ENCODE measurements at places on chromosomes 7 and 10.
A peak's percentile ranks its signal among the peaks of the same experiment; 100 is the strongest.

DNA sequence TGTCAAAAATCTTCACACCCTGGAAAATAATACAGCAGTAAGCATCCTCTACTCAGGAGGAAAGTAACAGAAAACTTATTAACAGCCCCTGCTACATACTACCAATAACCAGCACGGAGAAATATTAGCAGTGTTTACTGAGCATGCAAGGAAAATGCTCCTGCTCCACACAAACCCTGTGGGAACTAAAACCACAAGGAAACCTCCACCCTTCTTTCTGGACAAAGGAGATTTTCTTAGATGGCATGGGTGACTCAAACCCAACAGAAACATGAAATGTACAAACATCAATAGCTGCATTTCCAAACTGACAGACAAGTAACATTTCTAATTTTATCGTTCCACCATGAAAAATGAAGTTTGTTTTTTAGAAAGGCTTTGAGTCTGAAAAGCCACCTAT, 113.4 kb downstream of the VPS41 start:
- DNase-seq: no peak

- no peak for DNase-seq
Observed at GRCh38 chr7:158239290-158239981, 348.2 kb downstream of the PTPRN2 start.

GRCh38 chr7:18356191-18356645, 139.3 kb upstream of the HDAC9 start:
- DNase-seq: peak; percentile 68

DNA sequence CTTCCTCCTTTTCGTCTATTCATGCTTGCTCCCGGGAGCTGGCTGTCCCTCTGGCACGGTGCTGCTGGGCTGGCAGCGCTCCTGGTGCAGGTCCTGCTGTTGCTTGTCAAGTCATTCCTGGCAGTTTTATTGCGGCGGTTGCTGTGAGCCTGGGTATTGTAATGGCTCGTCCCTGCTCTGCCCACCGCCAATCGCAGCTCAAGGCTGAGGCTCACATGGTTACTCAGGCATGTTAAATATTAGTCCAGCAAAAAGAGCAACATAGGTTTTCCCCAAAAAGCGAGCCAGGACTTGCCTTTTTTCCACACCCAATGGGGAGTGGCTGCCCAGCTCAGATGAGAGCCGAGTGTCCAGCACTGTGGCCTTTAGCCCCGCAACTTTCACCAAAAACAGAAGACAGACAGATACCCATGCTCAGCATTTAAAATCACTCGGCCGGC, 492.9 kb upstream of the FOXK1 start:
- DNase-seq: no peak

DNA sequence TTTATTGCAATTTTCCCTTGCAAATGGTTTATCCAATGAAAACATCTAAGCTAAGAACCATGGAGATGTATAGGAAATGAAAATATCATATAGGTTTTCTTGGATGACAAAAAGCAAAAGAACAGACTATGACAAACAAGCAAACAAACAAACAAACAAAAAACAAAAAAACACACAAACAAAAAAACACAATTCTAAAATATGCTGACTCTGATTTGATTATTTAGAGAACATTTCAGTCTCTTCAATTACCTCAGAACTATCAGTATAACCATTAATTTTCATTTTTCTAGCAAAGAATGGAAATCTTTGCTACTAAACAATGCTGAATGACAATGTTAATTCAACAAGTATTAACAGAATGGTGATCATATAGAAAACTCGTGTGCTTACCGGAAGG, 369.5 kb upstream of the LRRN3 start:
- no peak for DNase-seq

GRCh38 chr7:141960687-141961422, 12.7 kb downstream of the TAS2R38 start:
- DNase-seq: peak; percentile 76

DNA sequence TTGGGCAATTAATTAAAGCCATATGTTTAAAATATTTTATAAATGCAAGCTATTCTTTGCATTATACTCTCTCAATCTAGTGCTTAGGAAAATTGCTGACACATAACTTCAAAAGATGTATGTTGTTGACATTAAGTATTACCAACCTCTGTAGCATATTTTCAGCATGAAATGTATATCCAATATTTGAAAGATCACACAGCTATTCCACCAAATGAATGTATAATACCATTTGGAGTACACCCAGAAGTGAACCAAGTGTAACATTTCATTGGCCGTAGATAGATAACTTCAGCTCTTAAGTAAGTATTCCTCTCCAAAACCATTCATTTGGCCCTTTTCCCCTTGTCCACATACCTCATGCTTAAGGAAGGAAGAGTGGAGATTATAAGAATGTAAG, 104.6 kb downstream of the HECTD2 start:
- no peak for DNase-seq

GRCh38 chr7:132255898-132256297, 320.4 kb downstream of the PLXNA4 start:
- DNase-seq: no peak

- peak; percentile 20 for DNase-seq
Observed at GRCh38 chr7:37052705-37053104, 328.4 kb upstream of the AOAH start.

- no peak for DNase-seq
Observed at GRCh38 chr10:111085690-111086353, 9.0 kb downstream of the ADRA2A start.

GRCh38 chr7:47837826-47838225, 110.4 kb downstream of the PKD1L1 start:
- DNase-seq: no peak

DNA sequence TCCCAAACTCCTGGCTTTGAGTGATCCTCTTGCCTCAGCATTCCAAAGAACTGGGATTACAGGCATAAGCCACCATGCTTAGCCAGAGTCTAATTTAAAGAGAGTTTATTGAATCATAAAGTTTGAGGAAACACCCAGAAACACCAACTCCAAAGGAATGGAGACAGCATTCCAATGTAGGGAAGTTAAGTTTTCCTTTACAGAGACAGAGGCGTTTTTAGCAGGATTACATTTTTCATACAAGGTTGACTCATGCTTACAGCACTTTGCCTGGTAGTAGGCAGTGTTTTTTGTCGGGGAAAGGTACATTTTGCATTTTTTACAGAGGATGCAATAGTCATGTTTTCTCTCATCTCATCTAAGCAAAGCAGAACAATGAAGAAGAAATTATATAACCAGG, 18.9 kb upstream of the OPN4 start:
- DNase-seq: no peak

- no peak for DNase-seq
Observed at GRCh38 chr7:18547509-18548187, 52.1 kb downstream of the HDAC9 start.

GRCh38 chr10:112977426-112977898, 27.4 kb downstream of the TCF7L2 start:
- no peak for DNase-seq

DNA sequence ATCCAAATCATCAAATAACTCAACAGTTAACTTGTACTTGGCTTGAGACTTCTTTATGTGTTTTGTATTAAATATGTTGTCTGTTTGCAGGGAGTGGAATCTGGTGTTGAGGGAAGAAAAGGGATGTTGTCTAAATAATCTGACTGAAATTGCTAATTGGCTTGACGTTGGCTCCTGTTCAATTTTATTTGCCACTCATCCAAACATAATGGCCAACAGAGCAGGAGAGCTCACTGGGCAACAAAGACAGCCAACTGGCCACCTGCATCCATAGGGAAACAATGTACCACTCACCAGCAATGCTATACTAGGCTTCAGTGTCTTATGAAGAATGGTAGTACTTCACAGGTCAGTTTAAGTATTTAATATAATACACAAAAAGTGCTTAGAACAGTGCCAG, 80.5 kb downstream of the FAM13C start:
- DNase-seq: no peak

DNA sequence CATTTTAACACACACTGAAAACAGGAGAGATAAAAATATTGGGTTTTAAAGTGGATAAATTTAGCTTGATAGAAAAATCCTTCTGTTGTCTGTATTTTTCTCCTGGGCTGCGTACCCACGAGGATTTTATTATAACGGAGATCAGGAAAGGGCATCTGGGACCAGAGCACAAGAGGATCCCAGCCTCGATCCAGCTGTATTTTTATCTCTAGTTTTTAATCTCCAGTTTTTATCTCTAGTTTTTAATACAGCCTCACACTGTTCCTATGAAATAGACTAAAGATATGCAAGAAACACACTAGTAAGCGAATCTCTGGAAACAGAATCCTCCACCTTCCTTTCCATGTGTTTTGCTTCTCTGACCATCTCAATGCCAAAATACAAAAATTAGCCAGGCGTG, 295.2 kb downstream of the FRMD4A start:
- DNase-seq: no peak
